ENCODE measurements at places on chromosomes 2 and 18.

DNA sequence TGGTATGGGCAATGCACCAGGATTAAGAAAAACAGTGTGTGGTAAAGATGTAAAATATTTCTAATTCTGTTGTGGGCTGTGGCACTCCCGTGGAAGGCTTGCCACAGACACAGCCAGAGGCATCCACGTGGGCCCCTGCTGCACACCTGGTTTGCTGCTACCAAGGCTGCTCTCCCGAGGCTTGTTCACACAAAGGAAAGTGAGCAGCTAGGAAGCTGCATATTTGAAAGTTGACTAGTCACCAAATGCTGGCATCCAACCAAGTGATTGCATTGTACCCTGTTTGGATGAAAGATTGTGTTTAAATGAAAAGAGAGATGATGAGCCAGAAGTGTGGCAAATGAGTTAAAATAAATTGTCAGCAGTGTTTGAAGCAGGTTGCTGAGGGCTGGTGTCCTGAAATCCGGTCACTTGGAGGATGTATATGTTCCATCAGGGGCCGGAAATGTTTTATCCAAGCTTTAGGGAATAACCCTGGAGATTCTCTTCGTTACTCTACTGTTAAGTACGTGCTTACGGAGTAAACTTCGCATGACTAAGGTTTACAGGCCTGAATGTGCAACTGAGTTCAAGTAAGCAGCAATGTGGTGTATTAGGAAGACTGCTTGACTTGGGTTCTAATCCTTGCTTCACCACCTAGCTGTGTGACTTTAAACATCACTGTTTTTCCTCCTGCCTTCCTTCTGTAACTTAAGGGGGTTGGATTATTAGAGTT lies 86.1 kb downstream of the MSH2 start:
- peak; percentile 75 for DNase-seq

DNA sequence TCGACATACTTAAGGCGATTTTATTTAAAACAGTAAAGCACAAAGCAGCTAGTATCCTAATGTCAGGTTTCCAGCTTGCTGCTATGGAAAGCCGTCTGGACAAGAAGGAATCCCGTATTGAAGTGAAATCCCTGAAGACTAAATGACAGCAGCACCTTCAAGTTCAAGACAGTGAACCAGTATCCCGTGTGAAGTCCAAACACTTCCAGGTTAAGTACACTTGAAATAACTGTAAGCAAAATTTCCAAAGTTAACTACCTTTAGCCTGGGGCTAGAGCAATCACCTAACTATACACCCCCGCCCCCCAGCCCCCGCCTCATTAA lies 1.2 kb downstream of the MBOAT2 start:
- DNase-seq: no peak

DNA sequence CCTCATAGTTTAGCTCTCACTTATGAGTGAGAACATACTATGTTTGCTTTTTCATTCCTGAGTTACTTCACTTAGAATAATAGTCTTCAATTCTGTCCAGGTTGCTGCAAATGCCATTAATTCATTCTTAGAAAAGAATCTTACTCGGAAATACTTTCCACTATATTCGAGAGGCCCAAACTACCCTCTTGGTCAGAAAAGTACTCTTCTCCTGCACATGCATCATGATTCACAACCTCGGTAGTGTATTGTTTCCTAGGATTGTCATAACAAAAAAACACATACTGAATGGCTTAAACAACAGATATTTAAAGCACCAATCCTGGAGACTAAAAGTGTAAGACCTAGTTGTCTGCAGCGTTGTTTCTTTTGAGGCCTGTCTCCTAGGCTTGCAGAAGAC lies 364.0 kb upstream of the SLC14A2 start:
- no peak for DNase-seq

GRCh38 chr2:27916293-27916995 lies 25.9 kb downstream of the BABAM2 start:
- no peak for DNase-seq

DNA sequence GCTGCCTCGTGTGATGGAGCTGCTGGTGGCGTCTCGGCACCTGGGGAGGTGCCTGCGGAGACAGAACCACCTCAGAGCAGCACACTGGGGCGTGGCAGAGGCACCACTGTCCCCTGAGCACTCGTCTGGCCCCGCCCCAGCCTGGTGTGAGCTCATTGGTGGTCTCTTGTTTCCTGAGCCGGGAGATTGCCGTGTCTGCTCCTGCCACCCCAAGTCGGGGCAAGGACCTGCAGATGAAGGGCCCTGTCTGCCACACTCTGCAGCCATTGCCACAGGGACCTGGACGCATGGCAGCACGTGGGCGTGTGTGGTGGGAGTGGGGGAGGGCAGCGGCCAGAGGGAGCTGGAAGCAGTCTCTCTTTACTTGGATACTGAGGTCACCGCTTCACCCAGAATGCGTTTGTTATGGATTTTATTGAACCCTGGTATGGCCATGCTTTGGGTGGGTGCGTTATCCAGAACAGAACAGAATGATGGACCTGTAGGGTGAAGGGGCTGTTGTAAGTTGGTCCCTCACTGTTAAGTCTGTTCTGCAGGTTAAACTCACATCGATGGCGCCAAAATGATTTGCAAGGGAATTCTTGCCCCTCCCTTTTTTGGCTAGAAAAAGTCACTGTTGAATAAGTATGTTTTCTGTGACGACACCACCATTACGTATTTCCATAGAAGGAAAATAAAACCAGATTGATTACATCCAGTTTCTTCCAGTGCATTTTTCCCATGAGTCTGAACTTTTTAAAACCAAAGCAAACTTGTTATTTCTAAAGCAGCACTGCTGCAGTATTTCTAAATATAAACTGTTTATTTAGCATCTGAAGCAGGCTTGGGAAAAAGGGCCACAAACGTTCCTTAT lies 92.0 kb downstream of the USP40 start:
- no peak for DNase-seq

GRCh38 chr2:105399207-105399861 lies 483 bp upstream of the FHL2 start:
- DNase-seq: no peak

DNA sequence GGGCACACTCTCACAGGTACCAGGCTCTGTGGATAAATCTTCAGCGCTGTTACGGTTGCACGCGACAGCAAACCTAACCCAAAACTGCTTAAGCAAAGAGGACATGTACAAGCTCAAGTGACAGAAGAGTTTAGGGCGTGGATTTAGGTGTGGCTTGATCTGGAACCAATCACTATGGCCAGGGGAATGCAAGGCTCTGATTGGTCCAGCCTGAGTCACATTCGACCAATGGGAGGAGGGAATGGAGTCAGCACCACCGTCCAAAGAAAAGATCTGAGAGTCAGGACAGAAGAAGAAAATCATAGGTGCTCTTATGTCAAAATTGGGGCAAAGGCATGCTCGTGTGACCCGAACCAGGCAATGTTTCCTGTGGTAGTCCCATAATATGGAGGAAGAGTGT lies 139.0 kb downstream of the TRIM43 start:
- DNase-seq: no peak

GRCh38 chr2:9332136-9332852 lies 91.0 kb downstream of the ITGB1BP1 start:
- no peak for DNase-seq

DNA sequence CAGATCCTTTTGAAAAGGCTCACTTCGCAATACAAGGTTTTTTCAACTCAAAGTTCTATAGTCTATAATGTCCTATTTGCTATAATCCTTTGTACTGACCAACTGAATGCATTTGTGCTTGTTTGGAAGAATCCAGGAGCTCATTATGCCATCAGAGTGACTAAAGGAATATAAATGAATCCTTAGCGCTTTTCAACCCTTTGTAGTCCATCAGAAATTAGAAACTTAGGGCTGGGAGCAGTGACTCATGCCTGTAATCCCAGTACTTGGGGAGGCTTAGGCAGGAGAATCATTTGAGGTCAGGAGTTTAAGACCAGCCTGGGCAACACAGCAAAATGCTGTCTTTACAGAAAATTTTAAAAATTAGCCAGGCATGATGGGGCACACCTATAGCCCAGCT lies 330.2 kb upstream of the CHAC2 start:
- no peak for DNase-seq
